Dorsolateral prefrontal cortex (tissue), 122 donors: ENCODE measurements at places on chromosomes 16 and 17.

- no peak for DNase-seq
Observed at GRCh38 chr16:27433636-27434035, 31.7 kb downstream of the IL21R start.

GRCh38 chr16:14629612-14629918 is 495 bp downstream of the PARN start:
- no peak for DNase-seq

DNA sequence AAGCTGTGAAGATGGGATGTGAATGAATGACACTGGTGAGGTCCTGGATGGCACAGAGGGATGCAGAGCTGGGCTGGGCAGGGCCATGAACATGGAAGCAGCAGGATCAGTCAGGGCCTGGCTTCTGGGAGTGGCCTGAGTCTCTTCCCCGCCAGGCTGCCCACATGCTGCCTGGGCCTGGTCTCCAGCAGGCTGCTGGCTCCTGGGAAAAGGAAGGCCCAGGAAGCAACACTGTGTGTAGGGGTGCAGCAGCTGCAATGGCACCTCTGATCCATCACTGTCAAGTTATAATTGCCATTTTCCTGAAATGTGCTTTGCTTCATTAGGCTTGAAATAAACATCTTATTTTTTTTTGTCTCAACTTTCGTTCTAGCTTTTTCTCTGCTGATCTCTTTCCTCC is 260.2 kb upstream of the N4BP1 start:
- DNase-seq, result no peak

DNA sequence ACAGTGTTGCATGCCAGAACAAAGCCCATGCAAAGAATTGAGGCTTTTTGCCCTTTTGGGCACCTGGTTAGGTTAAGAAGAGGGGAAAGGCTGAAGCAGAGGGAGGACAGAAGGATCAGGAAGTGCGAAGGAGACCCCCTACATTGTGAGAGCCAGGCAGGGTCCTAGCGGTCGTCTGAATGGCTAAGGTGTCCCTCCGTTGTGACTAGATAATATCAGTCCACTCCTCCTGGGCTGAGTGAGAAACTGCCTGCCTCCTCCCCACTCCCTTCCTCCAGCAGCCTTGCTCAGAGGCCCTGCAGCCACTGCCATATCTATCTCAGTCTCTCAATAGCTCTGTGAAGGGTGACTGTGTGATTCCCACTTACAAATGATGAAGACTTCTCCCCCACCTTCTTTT is 75.1 kb downstream of the WSB1 start:
- DNase-seq, result no peak

GRCh38 chr17:82930043-82930923 is 90.5 kb upstream of the ZNF750 start:
- peak; percentile 22 for DNase-seq

DNA sequence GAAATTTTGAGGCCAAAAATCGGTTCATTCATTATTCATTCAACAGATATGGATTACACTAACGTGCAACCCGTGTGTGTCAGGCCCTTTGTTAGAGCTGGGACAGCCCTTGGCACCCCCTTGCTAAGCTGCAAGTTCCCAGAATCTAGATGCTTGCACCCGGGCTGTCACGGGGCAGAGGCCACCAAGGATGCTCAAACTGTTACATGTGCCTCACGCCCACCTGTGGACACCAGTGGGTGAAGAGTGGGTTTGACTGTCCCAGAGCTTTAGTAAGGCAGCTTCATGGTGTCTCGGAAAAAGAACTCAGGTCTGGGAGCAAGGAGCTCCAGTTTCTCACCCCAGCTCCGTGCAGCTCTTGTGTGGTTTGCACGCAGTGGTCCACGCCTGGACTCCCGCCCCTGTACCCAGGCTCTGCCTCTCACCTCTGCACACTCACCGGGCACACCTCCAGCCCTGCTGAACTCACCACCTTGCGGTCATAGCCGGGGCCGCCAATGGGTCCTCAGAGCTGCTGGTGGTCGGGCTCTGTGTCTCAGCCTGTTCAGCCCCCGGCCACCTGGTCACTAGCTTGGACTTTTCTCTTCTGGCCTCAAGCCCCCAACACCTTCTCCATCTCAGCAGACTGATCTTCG is 53.7 kb upstream of the CACNG4 start:
- no peak for DNase-seq

- no peak for DNase-seq
Observed at GRCh38 chr16:59892376-59892775, 1158.3 kb upstream of the GOT2 start.

DNA sequence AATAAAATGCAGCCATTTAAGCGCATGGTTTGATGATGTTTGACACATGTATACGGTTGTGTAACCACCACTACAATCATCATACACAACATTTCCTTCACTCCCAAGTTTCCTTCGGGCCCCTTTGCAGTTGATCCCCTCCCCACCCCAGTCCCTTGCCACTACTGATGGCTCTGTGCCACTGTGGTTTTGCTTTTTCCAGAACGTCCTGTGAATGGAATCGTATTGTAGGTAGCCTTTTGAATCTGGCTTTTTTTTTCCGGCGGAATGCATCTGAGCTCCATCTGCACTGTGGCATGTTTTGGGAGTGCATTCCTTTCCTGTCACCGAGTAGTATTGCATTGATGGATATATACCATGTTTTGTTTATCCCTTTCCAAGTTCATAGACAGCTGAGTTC is 15.1 kb upstream of the MAP2K3 start:
- no peak for DNase-seq

DNA sequence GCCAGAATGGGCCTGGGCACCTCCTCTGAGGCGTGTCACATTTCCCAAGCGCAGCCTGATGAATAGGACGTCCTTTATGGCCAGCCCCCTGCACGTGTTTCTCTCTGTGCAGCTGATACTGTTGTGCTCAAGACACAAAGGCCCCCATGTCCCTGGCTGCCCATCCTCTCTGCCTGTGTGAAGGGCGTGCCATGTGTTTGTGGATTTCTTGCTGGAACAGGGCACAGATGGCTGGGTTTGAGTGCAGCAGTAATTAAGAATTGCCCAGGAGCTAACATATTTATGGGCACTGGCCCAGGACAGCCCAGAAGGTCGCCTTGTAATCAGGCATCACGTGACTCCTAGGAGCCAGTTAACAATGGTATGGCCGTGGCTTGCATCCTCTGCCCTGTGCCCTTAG is 181.1 kb downstream of the CCDC182 start:
- DNase-seq, result no peak

- no peak for DNase-seq
Observed at GRCh38 chr16:2058872-2059271, 11.1 kb downstream of the TSC2 start.

DNA sequence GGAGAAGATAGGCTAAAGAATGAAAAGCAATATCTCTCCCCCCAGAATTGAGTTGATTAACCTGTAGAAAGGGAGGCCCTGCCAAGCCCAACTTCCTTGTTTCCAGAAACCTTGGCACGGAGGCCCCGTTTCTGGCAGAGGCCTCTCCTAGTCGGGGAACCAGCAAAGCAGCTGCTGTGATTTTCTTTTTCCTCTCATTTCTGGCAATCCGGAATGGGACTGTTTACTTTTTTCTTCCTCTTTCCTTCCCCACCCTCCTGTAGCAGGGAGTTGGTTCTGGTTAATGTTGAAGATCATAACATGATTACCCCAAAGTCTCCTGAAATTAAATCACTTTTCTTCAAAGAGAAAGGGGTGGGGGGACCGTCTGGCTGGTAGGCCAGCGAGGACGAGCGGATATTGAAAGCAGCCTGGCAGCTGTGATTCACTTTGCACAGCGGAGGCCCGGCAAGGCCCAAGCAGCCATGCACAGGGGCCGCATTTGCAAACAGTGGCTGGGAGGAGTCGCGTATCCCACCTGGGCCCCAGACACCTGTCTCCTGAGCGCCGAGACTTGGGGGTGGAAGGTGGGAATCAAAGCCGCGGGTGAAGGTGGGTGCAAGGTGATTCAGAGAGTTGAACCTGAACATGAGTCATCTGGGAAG is 51.5 kb downstream of the NTN1 start:
- DNase-seq, result no peak

DNA sequence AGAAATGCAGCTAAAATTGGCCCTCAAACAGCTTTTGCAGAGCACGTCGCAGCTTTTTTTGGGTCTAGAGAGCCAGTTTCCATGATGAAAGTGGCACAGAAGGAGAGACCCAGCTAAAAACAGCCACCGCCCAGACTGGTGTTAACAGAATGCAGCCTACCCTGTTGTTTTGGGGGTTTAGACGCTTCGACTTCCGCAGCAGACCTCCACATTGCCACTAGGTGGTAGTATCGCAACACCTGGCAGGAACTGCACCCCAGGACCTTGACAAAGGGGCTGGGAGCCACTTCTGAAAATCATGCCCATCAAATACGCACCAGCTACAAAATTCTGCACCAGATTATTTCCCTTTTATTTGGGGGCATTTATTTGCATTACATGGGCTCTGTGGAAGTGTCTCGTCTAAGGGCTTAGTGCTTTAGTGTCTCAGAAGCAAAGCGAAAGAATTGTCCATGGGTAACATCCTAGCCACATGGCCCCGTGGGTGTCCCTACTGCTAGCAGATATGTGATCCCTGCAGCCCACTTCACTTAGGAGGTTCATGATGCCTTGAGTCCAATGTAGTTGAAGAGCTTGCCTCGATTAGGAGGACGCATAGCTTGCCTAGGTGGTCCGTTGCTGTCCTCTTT is 167.1 kb downstream of the HAPSTR1 start:
- peak; percentile 48 for DNase-seq

- DNase-seq, result no peak
Observed at GRCh38 chr16:87342978-87343752, 26.0 kb upstream of the C16orf95 start.

GRCh38 chr16:57754354-57755060 is 18.9 kb downstream of the KATNB1 start:
- DNase-seq, result no peak

DNA sequence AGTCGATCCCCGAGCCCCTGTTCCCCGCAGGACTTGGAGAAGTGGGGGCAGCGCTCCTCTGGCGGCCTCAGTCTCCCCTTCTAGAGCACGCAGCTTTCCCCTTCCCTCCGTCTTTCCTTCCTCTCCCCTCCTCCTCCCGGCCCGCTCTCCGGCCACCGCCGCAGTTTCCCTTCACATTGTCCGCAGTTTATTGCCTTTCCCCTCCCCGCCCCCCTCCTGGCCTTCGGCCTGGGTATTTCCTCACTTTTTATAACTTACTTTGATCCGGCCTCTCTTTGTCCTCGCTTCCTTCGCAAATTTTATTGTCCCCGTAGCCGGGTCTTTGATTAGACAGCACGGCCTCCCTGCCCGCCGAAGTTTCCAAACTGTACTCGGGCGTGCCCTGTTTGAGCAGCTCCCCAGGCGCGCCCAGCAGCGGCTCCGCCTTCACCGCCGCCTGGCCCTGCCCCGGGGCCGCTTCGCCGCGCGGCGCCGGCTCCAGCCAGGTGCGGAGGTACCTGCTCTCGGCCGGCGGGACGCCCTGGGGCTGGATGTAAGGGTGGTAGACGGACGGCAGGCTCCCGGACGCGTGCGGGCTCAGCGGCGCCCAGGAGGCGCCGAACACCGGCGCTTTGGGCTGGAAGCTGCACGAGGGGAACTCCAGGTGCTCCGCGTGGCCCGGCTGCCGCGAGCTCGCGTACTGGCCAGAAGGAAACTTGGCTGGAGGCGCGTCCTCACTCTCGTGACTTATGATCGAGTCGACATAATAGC is 488 bp downstream of the HOXB9 start:
- no peak for DNase-seq

GRCh38 chr17:81556863-81557262 is 4.7 kb upstream of the FAAP100 start:
- no peak for DNase-seq

DNA sequence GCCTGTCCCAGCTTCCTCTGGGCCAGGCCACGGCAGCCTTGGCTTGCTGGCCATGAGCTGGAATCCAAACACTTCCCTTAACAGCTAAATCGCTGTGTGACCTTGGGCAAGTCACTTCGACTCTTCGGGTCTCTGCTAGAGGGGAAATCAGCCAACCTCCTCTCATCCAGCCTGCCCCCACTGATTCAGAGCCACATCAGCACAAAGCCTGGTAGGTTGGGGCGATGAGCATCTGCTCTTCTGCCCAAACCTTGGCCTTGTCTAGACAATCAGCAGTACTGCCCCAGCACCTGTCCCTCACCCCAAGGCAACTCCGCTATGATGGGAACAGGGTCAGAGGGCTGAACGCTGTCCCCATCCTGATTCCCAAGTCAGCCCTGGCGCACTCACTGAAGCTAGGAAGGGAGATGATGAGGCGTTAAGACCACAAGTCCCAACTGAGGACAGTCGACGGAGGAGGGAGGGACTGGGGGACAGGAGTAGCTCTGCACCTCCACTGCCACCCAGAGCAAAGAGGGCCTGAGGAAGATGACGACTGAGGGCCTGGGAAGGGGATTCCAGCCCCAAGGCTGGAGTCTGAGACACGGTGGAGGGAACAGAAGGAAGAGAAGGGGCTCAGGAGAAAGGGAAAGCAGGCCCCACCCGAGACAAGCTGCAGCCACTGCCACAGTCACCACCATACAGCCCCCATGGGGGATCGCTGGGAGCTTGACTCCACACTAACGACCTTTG is 1.3 kb downstream of the CLUH start:
- DNase-seq, result no peak

DNA sequence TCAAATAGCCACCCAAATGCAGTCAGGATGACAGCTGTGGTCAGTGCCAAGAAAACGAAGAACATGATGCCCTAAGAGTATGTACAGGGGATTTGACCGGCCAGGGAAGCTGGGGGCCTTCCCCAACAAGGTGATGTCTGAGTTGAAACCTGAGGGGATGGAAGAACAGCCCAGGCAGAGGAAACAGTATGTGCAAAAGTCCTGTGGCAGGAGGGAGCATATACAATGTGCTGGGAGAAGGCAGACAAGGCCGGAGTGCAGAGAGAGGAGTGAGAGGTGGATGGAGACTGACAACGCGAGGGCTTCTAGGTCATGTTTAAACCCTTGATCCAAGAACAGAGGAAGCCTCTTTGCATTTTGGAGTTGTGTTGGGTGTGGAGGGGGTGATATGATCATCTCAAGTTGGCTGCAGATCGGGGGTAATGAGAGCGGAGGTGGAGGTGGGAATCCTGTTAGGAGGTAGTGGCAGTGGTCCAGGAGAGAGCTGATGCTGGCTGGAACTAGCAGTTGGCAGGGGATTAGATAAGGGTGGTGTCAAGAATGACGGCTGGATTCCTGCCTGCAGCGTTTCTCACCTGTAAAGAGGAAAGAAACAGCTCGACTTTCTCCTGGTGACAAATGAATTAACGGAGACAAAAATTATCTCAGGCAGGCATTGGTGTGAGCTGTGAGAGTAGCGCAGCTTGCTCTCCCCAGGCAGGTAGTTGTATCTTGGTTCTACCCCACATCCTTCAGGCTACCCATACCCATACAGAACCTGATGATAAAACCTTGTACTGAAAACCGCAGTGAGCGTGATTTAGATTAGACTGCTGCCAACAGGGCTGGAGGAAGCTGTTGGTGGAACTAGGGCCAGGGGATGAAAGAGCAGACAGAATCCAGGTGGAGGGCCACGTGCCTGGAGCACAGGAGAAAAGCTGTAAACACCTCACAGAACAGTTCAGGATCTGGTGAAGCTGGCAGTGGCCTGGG is 37.2 kb upstream of the NGFR start:
- no peak for DNase-seq

- peak; percentile 46 for DNase-seq
Observed at GRCh38 chr17:58328195-58329034, at the start of gene TSPOAP1. Gene TSPOAP1, minus strand, starts transcription at chr17:58328795. Its CDS starts 875 bp downstream, at chr17:58327920.
